ENCODE measurements at places on chromosomes 6 and 20. TPM values are rescaled to one million over a fixed set of nuclear protein-coding genes. Genes with fewer than 3 reads are reported as not detected.
A peak's percentile ranks its signal among the peaks of the same experiment; 100 is the strongest.

The VNN1 gene
- not detected for total RNA-seq

The XKR7 gene
- total RNA-seq, result not detected

The TUBB2B gene
- total RNA-seq, result 5.1 TPM

The MDN1 gene
- total RNA-seq, result 8.7 TPM

The COL11A2 gene
- total RNA-seq, result 0.10 TPM

DNA sequence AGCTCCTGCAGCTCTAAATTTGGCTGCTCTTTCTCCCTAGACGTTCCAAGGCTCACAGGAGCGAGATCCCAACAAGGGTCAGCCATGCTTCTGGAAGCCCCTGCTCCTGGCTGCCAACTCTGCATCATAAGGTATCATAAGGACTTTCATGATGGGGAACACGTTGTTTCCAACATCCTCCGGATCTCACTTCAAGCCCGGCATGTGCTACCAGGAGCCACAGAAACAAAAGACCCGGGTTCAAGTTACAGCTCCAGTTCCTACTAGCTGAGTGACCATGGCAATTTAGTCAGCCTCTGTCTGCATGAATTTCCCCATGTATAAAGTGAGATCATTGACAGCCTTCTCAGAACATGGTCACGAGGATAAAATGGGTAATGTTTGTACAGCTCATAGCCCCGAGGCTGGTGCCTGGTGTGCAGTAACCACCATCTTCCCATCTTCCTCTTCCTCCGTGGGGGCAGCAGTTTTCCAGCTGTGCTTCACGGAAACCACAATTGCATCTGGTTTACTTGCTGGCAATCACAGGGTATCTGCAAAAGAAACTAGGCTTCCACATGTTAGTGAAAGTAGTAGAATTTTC is 209.0 kb upstream of the ECI2 start:
- peak; percentile 71 for DNase-seq

DNA sequence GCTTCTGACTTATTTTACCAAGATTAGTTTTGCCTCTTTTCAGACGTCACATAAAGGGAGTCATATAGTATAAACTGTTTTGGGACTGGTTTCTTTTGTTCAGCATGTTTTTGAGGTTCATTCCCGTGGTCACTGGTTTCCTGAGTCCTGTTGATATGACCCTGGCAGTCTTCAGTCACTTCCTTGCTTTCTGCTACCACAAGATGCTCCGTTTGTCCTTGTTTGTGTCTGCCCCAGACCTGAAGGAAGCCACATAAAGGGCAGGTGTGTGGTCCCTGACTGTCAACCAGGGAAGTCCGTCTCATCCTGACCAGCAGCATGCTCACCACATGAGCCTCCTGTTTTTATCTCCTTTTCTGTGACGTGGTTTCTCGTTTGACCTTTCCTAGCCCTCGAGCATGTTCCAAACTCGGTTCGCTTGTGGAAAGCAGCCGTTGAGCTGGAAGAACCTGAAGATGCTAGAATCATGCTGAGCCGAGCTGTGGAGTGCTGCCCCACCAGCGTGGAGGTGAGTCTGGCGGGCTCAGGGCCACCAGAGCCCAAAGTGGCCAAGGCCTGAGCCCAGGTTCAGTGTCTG is 26.1 kb upstream of the C20orf204 start:
- DNase-seq, result no peak

GRCh38 chr6:93238632-93239031 is 180.7 kb downstream of the EPHA7 start:
- DNase-seq, result no peak

GRCh38 chr6:150200428-150201100 is 57.7 kb downstream of the PPP1R14C start:
- no peak for DNase-seq

- no peak for DNase-seq
Measured at GRCh38 chr20:43996240-43996930, 81.7 kb downstream of the TOX2 start.

DNA sequence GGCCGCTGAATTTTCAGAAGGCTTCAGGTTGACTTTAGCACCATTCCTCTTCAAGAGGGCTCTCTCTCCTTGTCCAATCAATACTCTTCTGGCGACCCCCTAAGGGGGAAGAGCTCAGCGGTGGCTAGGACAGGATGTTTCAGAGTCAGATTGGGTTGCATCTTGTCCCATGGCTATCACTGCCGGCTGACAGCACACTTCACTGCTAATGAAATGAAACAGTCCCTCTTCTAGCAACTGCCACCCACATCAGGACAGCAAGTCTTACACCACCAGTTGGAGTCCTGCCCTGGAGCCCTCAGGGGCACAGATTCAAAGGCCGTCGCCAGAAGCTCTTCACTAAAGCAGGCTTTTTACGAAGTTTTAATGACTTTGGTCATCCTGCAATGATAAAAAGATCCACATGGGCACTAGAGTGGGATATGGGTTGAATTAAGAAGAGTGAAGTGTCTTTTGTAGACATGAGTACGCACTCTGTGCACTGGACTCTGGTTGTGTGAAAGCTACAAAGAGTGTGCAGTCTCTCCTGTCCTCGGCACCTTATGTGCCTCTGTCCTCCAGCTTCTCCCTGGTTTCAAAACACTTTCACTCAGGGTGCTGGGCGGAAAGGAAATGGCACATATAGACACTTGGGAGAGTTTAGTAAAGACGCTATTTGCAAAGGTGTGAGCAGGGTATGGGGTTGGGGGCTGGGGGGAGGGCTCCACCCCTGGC is 66.1 kb upstream of the SLC22A16 start:
- no peak for DNase-seq

DNA sequence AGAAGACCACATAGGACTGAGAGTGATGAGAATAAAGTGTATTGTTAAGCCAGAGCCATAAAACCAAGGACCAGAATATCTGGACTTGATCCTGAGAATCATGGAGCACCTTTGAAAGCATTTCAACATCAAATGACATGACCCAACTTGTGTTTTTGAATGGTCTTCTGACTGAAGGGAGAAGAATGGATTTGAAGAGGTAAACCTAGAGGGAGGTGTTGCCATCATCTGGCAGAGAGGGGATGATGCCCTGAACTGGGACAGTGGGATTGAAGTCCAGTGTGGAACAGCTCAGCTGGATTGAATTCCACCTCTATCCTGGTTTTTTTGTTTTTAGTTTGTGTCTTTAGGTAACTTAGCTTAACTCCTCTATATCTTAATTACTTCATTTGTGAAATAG is 570.0 kb downstream of the TBC1D32 start:
- DNase-seq, result no peak

GRCh38 chr6:43328528-43328927 is 19.9 kb upstream of the CRIP3 start:
- DNase-seq, result no peak

DNA sequence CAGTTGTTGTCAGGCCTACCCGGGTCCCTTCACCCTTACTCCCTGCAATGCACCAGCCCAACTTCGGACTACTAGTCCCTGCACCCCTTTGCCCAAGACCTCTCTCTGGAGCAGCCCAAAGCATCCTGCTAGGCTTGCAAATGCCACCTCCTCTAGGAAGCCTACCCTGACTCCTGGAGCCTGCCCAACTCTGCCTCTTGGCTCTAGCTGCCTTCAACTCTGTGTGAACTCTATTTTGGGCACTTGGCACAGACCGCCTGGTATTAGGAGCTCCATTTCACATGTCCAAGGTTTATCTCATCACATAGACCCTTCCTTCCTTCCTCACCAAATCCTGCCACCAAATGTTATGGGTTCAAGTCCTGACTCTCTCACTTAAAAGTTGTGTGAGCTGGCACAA is 80.6 kb downstream of the MDGA1 start:
- DNase-seq, result no peak

DNA sequence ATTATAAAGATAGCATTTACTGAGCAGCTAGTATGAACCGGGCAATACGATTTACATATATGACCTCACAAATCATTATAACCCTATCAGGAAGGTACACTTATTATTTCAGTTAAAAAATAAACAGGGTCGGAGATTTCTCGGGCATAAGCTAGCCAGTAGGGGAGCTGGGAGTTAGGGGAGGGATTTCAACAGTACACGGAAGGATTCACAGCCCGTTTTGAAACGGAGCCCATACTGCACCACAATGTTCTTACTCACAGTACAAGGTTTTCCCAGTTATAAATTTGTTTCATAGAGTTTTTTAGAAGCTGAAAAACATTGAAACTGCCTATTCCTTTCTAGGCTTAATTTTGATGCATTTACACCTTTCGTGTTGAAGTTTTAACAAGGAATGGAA is 607.1 kb downstream of the HDGFL1 start:
- no peak for DNase-seq

DNA sequence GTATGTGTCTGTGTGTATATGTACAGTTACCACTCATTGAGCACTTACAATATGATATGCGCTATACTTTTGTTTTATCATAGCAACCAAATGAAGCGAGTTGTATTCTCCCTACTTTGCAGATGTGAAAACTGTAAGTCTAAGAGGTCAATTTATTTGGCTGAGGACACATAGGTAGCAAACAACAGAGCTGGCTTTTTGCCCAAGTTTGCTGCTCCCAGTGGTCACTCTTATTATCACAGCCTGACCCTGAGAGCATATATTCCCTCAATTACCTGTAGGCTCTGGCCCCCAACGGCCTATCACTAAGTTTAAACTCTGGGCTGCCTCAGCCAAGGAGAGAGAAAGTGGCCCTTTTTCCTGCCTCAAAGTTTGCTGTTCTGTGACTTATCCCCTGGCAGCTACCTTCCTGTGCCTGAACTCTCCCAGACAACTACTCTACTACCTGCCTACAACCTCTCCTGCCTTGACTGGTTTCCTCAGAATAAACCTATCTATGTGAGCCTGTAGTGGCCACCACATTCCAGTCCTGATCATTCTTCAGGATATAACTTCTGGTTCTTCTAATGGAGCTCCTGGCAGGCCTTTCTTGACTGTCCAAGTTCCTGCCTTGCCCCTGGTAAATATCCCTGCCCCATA is 221.8 kb downstream of the FRK start:
- DNase-seq, result peak; percentile 6

DNA sequence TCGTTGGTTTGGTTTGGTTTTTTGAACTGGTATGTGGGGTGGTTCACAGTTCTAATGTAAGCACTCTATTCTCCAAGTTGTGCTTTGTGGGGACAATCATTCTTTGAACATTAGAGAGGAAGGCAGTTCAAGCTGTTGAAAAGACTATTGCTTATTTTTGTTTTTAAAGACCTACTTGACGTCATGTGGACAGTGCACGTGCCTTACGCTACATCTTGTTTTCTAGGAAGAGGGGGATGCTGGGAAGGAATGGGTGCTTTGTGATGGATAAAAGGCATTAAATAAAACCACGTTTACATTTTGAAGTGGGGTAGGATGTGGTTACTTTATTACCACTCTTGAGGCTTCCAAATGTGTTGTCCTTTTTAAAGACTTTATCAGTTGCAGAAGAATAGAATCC is 168.0 kb downstream of the ZMYND8 start:
- no peak for DNase-seq

GRCh38 chr6:119830494-119831295 is 481.1 kb upstream of the MAN1A1 start:
- DNase-seq, result no peak

DNA sequence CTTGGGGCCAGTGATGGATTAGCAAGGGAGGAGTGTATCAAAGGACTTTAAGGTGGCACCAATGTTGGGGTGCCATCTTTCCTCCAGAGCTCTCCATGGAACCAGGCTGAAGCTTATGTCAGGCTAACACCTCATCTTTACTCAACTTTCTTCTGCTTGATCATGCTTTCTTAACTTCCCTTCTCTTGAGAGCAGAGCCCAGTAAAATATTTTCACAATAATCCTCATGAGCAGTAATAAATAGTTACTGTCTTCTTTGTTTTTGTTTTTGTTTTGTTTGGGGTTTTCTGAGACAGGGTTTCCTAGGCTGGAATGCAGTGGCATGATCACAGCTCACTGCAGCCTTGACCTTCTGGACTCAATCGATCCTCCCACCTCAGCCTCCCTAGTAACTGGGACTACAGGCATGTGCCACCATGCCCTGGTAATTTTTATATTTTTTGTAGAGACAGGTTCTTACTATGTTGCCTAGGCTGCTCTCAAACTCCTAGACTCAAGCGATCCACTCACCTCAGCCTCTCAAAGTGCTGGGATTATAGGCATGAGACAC is 127.9 kb upstream of the TOP1 start:
- DNase-seq, result no peak

- DNase-seq, result no peak
Measured at GRCh38 chr20:21435576-21435975, 38.2 kb upstream of the NKX2-4 start.

DNA sequence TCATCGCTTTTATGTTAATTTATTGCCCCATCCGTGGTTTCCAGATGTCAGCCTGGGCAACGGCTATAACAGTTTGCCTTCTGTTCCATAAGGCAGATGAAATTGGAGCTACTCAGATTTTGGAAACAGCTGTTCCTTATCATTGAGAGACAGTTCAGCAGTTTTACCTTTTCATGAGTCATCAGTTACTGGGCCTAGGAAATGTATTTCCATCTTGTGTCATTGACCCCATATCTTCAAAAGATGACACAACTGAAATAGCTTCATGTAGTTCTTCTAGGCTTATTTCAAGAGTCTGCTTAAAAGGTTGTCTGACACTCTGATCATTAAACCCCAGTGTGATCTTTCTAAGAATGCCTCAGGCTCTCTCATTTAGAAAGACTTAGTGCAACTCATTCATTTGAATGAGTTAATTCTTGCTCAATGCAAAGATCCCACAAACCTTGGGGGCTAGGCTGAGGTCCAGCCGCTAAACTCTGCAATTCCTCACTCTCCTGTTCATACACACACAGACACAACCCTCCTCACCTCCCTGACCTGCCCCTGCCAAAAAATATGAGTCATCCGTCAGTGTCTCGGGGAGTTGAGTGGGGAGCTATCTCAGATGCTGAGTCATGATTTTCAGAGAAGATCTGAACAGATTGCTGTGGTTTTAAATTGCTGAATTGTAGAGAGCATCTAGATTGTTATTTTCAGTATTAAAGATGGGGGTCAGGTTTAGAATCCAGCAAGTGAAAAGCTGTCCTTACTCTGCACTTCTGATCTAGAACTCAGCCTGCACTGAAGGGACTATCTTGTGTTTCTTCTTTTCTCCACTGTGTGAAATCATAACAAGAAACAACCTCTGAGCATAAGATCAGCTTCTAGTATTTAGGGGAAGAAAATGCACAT is 61.8 kb downstream of the RPP40 start:
- DNase-seq, result peak; percentile 90
